Foreskin fibroblast (primary cell): ENCODE measurements at places on chromosomes 1 and 21.

GRCh38 chr1:209600541-209600940, 17.0 kb downstream of the CAMK1G start:
- DNase-seq = no peak

GRCh38 chr1:156692441-156692924, 12.9 kb downstream of the CRABP2 start:
- no peak for DNase-seq

GRCh38 chr1:33169290-33170055, 12.4 kb downstream of the TRIM62 start:
- DNase-seq = no peak

DNA sequence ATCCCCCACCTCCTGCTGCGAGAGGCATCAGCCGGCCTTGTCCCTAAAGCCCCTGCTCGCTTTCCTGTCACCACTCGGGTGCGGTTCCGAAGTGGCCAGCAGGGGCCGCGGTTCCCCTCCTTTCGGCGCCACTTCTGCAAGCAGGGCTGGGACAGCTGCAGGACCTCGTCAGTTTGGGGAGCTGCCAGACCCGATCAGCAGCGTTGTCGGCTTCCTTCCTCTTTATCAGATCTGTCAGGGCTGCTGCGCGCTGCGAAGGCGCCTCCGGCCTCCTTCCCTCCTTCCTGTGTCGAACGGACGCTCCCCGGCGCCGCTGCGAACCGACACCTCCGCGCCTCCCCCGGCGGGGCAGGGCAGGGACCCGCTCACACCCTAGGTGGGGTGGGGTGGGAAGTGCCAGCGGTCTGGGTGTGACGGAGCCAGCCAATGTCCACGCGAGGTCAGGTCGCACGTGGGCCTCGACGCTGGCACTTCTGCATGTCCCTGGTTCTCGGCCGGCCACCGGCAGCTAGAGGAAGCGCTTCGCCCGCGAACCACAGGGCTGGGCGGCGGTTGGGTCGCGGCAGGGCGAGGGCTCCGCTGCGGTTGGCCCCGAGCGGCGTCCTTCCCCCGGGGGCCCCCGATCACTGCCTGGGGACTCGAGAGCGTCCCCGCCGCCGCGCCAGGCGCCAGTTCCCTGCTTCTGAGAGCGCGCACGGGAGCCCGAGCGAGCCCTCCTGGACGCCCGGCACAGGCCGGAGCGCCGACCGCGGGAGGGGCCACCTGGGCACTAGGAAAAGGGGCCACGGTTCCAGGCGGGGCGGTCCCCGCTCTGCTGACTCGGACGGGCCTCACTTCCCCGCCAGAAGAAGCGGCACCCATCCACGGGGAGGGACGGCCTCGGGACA, 81.8 kb downstream of the RUNX3 start:
- DNase-seq = peak; percentile 95

DNA sequence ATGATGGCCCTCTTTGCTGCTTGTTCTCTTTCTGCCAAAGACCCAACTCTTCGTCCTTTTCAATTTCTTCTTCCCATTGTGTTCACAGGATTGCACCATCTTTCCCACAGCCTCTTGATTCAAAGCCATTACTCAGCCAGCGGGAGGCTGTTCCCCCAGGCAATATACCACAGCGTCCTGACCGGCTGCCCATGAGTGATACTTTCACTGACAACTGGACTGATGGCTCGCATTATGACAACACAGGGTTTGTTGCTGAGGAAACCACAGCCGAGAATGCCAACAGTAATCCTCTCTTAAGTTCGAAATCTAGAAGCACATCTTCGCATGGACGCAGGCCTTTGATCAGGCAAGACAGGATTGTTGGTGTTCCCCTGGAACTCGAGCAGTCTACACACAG, 167.4 kb downstream of the LRRC40 start:
- DNase-seq = peak; percentile 41

GRCh38 chr1:247914941-247915662, 5.0 kb upstream of the OR2T8 start:
- DNase-seq = no peak

- no peak for DNase-seq
Observed at GRCh38 chr1:74995821-74996220, 138.4 kb upstream of the LHX8 start.

DNA sequence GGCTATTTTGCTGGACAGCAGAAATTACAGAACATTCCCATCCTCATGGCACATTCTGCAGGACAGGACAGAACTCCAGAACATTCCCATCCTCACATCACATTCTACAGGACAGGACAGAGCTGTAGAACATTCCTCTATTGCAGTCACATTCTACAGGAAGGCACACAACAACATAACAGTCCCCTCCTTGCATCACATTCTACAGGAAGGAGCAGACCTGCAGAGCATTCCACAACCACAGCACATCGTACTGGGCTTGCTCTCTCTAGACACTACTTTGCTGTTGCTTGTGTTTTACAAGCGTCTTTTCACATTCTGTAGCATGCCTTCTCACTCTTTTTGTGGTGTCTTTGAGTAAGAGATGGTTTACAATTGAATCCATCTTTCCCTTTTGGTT, 26.8 kb upstream of the ABCB10 start:
- no peak for DNase-seq

- DNase-seq = peak; percentile 19
Observed at GRCh38 chr1:59879574-59879973, 47.0 kb downstream of the CYP2J2 start.

DNA sequence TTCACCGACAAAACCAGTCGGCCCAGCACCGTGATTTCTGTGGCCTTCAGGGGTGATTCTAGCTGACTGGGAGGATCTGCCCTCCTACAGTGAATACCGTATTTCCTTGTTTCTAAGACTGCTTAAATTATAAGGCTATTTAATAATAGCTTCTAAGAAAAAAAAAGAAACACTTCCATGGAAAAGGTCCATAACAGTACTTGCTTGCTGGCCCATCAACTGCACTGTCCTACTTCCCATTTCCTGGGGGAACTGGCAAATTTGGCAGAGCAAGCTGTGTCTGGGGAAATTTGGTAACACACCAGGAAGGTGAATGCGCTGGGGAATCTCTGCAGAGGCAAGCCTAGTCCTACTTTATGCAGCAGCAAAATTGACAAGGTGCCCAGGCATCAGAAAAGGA, 214.0 kb downstream of the ZNF326 start:
- DNase-seq = no peak

- no peak for DNase-seq
Observed at GRCh38 chr1:173406783-173407230, 70.3 kb upstream of the PRDX6 start.

GRCh38 chr1:238738892-238739291, 647.5 kb upstream of the CHRM3 start:
- no peak for DNase-seq

DNA sequence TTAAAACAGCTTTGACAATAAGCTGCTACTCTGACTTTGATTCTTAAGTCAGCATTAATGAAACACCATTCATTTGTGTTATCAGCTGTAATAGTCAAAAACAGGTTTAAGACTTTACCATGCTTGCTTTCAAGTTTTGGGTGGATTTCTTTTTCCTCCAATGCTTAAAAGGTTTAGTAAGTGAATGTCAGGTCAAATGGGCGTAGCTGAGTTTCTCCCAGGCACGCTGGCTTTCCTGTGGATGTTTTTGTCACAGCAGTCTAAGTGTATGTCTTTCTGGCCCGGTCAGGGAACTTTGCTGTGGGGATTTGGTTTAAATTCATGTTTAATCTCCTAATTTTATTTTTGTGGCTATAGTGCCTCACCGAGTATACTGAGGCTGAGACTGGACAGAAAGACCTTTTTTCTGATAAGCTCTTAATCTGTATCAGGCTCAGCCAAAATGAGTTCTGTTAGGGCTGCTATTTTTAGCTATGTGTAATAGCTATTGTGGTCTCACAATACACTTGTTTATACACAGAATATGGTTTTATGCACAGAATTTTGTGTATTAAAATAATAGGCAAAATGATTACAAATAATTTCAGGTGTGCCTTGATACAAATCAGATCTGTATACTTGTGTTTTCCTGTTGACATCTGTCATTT, 292.8 kb downstream of the DISC1 start:
- no peak for DNase-seq

DNA sequence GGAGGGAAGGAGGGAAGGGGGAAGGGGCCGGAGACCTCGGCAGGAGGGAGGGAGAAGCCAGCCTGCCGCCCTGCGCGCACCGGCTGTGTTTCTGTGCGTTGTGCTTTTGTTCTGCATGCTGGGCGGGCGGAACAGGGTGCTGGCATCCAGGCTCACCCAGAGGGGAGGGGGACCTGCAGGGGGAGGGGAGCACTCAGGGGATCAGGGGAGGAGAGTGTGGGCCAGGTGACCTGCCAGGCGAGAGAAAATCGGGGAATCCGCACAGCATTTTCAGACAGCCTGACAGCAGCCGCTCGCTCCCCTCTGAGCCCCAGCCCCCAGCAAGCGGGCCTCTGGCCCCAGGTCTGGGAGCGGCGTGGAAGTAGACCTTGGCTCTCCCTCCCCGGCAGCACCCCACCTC, 54.7 kb downstream of the RIPK4 start:
- DNase-seq = no peak

DNA sequence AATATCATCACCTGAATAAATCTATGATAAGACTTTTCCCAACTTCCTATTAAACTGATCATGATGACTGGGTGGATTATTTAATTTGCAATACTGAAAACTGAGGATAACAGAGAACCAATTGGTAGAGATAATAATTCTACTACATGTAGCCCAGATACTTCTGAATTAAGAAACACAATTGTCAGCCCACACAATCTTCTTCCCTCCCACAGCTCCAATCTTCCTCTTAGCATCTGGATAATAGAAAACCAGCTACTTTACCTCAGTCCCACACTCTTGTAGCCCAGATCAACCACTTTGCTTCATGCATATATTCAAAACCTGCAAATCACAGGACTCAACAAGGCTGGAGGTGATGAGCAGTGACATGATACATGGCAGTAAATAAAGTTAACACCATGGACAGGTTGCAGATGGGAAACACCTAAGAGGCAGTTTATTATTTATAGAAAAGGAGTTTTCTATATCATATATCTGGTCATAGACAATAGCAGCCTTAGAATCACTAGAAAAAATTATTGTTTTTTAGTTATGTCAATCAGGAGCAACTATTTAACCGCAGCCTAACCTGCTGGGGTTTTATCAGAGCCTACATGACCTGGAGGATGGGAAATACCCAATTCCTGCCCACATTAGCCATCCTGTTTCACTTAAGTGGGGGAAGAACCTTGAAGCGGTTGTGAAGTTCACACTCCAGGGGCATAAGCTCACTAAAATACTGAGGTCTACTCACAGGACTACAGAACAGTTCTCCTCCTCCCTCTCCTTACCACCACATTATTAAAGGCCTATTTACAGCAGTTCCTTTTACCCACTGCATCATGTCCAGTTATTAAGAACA, 16.7 kb downstream of the FRRS1 start:
- DNase-seq = no peak

- no peak for DNase-seq
Observed at GRCh38 chr1:65629788-65630187, 162.9 kb upstream of the PDE4B start.

- DNase-seq = peak; percentile 7
Observed at GRCh38 chr1:165444897-165445370, at the start of gene RXRG. Gene RXRG, minus strand, starts transcription at chr1:165445126. Its CDS starts 233 bp downstream, at chr1:165444893.
